GM10248 (cell line): ENCODE measurements at places on chromosomes 5 and 9.

DNA sequence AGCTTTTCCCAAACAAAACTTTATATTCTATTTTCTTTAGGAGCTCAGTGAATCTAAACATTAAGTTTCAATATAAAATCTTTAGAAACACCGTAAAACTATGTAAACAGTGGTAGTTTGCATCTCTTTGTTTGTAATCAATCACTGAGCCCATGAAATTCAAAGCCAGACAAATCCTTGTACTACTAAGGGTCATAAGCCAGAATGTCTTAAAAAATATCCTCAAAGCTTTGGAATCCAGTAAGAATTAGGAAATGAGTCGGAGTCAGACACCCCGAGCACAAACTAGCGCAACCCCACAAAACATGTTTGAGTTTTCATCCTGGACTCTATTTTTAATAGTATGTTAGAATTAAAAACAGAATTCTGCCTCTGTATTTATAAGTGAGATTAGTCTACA, 153.8 kb downstream of the HSPA4 start:
- DNase-seq, result no peak

- no peak for DNase-seq
Observed at GRCh38 chr9:4654084-4654483, 8.0 kb upstream of the PLPP6 start.

GRCh38 chr5:80302636-80303035, 17.2 kb upstream of the SPZ1 start:
- DNase-seq, result no peak

- no peak for DNase-seq
Observed at GRCh38 chr5:156386976-156387375, 60.0 kb downstream of the SGCD start.

GRCh38 chr5:43193181-43193893, 1.3 kb downstream of the NIM1K start:
- peak; percentile 75 for DNase-seq

DNA sequence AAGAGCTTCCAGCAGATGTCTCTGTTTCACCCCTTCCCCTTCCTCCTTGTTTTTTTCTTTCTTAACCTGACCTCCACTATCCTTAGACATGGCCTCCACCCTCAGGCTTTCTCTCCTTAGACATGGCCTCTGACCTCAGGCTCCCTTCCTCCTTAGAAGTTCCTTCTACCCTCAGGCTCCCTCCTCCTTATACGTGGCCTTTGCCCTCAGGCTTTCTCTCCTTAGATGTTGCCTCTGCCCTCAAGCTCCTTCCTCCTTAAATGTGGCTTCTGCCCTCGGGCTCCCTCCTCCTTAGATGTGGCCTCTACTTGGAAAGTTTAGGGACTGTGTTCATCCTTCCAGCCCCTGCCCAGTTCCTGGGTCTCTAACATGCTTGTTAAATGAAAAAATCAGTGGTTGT, 180.4 kb upstream of the S1PR3 start:
- no peak for DNase-seq
